ENCODE measurements at places on chromosomes 1 and 21.

GRCh38 chr1:32539584-32540571 lies 651 bp downstream of the ZBTB8A start:
- no peak for DNase-seq

GRCh38 chr1:236861560-236862218 lies 66.6 kb downstream of the MTR start:
- no peak for DNase-seq

DNA sequence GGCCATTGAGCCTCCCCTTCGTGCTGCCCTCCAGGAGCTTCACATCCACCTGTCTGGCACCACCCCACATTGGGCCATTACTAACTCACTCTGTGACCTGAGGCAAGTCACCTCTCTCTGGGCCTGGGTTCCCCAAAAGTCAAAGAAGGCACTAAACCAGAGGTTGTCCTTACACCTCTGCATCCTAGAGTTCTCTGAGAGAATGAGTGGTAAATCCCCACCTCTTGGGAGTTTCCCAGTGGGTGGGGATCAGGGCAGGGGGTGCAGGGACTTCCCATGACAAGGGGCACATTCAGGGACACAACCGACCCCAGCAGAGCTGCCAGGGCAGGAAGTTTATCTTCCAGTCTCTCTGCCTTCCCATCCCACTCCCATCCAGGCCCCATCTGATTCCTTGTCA lies 99.7 kb downstream of the EPHB2 start:
- DNase-seq, result no peak

GRCh38 chr1:42431514-42431913 lies 24.3 kb downstream of the ZMYND12 start:
- no peak for DNase-seq

DNA sequence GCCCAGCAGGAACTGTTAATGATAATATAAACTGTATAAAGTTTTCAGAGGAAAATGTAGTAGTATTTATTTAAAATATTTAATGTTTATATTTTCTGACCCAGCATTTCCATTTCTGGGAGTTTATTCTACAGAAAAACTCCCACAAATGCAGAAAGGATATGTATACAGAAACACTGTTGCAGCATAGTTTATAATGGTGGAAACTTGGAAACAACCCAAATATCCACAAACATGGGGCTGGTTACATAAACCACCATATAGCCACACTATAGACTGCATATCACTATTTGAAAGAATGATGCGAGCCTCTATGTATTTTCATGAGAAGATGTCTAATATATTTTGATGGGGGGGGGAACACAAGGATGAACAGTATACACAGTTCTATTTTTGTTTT lies 31.5 kb upstream of the KCNN3 start:
- DNase-seq, result no peak

- no peak for DNase-seq
These were observed 617 bp downstream of the KIRREL1 start for GRCh38 chr1:157993918-157994605.

DNA sequence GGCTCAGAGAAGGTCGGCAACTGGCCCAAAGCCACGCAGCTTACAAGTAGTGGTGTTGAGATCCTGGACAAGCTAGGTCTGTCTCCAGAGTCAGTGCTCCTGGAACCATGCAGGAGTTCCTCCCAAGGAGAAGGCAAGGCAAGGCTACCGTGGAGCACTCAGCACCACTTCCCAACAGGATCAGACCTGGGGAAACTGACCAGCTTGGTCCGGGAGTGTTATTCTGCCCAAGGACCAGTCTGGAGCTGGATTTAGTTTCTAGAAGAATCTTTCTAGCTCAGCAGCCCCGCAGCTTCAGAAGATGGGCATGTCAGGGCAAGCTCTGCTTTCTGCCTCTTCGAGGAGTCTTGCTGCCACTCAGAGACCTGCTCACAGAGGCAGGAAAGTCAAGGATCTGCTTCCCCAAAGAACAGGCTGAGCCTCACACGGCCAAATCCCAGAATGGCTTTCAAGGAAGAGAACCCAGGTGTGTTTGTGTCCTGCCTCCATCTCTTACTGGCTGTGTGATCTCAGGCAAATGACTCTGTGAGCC lies 302.8 kb downstream of the MATN1 start:
- DNase-seq, result no peak

GRCh38 chr1:201739080-201739479 lies 89.9 kb upstream of the IPO9 start:
- DNase-seq, result no peak

- no peak for DNase-seq
These were observed 129.6 kb downstream of the USH2A start for GRCh38 chr1:216293683-216294082.
